Hepatocyte (in vitro differentiated cells): ENCODE measurements at places on chromosomes 6 and 20. TPM values are rescaled to one million over a fixed set of nuclear protein-coding genes. Genes with fewer than 3 reads are reported as not detected.
A peak's percentile ranks its signal among the peaks of the same experiment; 100 is the strongest.

DNA sequence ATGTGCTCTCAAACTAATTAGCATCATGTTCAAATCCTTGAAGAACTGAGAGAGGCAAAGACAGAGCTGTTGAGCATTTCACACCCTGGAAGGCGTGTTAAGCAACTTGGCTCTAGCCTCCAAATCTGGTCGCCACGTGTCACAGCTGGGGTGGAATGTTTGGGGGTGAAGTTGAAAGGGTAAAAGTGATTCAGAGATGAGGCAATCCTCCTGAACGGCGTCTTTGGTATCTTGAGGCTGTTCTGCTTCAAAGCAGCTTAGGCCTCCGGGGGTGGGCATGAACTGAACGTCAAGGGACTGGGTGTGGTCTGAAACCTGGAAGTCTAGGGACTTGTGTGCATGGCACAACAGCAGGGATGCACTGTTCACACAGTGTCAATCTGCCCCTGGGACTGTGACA, 62.3 kb downstream of the TRAM2 start:
- H3K27me3 ChIP-seq, result no peaks in the 10 kb centered on the region
- no peak overlapping the region for H3K4me3 ChIP-seq

- no peaks in the 10 kb centered on the region for H3K36me3 ChIP-seq
- peaks cover 5% of the 10 kb centered on the region for H3K4me1 ChIP-seq
- H3K27me3 ChIP-seq, result no peaks in the 10 kb centered on the region
- DNase-seq, result peak; percentile 18
- peak overlapping the region; percentile 44 for H3K27ac ChIP-seq
These were observed 86.0 kb downstream of the MYB start for GRCh38 chr6:135267085-135267484.

DNA sequence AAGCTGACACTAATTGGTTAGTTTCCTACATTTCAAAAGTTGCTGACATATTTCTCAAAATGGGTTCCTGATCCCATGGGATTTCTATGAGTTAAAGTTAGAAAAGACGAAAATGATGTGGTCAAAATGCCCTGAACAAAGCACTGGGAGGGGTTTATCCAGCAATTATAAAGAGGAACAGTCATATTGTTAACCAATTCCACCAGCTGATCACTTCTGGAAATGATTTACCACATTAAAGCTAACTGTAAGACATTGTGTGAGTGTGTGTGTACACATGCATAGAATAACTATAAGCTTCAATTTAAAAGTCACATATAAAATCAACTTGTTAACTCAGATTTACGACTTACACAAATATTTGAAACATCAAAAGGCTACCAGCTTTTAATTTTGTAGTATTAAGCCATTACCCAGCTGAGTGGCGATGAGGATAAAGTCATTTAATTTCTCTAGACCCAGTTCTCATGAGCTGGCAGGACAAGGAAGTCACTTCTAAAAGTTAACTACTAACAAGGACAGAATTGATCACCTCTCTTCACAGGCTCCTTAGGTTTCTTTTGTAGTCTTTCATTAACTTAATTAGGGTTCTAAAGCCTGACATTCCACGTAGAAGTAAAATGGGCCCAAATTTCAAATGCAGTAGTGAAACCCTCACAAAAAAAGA, 40.4 kb downstream of the MAN1A1 start:
- peak overlapping the region; percentile 49 for H3K27ac ChIP-seq
- H3K27me3 ChIP-seq, result no peaks in the 10 kb centered on the region
- H3K4me1 ChIP-seq, result peaks cover 14% of the 10 kb centered on the region
- no peaks in the 10 kb centered on the region for H3K36me3 ChIP-seq

DNA sequence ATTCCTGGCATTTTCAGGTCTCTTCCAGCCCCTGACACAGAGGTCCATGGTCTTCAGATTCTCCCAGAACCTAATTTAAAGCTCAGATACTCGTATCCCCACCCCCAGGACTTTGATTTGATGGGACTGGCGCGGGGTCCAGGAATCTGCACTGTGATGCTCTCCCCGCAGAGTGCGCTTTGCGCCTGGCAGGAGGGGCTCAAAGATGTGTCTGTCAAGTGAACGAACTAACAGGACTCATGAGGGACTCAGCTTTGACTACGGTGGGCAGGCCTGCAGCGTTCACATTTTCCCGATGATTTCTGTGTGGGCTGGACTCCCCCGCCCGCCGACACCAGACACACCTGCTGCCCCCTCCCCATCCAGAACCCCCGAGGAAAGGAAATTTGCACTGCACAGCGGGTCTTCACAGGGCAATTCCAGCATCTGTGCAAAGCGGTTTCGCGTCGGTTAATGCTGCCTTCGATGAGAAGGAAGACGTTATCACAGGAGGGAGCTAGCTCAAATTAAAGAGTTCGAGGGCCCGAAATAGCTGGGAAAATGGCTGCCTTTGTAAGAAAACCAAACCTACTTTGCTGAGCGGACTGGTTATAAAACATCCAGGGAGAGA, 90.2 kb downstream of the ZDHHC14 start:
- no peaks in the 10 kb centered on the region for H3K36me3 ChIP-seq
- no peak for DNase-seq
- H3K27me3 ChIP-seq, result no peaks in the 10 kb centered on the region
- no peaks in the 10 kb centered on the region for H3K4me1 ChIP-seq

DEFB129 gene
- not detected in 2 replicates for total RNA-seq
